ENCODE measurements at places on chromosomes 1 and 21.

GRCh38 chr1:183023146-183023600, at the start of gene LAMC1:
Gene LAMC1, plus strand, starts transcription at chr1:183023420. Its CDS starts 297 bp downstream, at chr1:183023717.
- DNase-seq: peak; percentile 68

DNA sequence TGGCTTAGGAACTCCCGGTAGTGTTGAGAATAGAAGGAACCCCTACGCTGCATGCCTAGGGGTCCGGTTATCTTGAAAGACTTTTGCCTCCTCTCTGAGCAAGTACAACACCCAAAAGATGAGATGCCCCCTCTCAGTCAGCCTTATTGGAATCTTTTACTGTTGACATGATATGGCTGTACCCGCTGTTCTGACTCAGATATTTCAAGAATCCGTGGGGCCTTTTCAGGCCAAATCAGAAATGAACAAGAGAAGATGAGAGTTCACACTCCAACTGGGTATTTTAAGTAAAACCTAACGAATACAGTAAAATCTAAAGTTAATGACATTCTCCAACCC, 164.2 kb downstream of the PPIAL4G start:
- DNase-seq: no peak

DNA sequence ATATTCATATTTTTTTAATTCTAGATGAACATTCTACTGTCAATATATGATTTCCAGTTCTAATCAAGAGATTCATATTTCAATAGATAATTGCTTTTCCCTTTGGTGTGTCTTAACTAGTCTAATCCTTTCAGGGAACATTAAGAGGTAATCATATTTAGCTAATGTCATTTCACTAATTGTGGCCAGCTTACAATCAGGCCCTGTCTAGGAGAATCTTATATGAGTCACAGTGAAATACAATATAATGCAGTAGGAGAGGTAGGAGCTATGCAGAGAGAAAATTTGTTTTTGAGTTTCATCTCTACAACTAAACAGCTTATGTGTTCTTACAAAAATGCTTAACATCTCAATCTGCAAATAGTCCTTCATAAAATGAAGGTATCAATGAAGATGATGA, 85.9 kb downstream of the DPYD start:
- DNase-seq: no peak

- no peak for DNase-seq
Measured at GRCh38 chr1:65393347-65393746, 27.1 kb upstream of the LEPR start.

GRCh38 chr1:232834066-232834465, 28.9 kb downstream of the MAP10 start:
- no peak for DNase-seq

GRCh38 chr1:178491721-178492120, 5.0 kb downstream of the CLEC20A start:
- no peak for DNase-seq

- DNase-seq: no peak
Measured at GRCh38 chr1:212862111-212862690, 4.1 kb downstream of the FLVCR1 start.

- DNase-seq: no peak
Measured at GRCh38 chr1:116435806-116436610, 63.0 kb downstream of the ATP1A1 start.

GRCh38 chr1:234401658-234402057, 28.4 kb downstream of the COA6 start:
- no peak for DNase-seq

- no peak for DNase-seq
Measured at GRCh38 chr1:2230781-2231531, 2.8 kb downstream of the SKI start.

DNA sequence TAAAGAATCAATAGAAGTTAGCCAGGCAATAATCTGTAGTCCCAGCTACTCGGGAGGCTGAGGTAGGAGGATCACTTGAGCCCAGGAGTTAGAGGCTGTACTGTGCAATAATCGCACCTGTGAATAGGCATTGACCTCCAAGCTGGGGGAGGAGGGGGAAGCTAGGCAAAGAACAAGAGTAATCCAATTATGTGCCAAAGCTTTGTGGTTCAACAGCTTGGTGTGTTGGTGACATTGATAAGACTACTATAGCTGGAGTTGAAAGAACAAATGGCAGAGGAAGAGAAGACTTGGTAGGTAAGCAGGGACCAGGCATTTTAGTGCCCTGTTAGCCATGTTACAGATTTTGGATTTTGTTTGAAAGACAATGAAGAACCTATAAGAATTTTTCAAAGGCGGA, 2.1 kb upstream of the TMCO2 start:
- DNase-seq: no peak

DNA sequence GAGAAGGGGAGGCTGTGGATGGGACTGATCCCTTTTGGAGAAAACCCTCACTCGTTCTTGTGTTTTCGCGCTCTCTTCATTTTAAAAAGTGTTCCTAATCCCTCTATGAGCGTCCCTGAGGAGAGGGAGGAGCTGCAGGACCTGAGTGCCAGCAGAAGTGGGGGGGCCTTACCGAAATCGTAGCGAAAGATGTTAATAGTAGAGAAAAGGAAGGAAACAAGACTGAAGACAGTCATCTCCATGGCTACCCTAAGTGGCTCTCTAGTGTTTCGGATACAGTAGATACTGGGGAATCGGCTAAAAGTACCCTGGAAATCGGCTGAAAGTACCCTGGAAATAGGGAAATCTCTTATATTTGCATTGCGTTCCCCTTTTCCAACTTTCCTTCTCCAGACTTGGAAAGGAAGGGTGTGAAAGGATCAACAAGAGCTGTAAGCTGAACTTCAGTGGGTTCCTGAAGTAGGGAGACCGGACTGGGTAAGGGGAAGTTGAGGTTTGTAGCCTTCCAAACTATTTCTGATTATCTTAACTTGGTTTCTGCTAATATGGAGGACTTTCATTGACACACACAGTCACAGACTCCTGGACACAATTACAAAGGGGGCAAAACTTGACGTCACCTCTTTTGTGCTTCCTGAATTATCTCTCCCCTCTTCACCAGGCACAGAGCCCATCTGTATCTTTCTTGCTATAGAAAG, 486 bp upstream of the DSTYK start:
- DNase-seq: no peak

DNA sequence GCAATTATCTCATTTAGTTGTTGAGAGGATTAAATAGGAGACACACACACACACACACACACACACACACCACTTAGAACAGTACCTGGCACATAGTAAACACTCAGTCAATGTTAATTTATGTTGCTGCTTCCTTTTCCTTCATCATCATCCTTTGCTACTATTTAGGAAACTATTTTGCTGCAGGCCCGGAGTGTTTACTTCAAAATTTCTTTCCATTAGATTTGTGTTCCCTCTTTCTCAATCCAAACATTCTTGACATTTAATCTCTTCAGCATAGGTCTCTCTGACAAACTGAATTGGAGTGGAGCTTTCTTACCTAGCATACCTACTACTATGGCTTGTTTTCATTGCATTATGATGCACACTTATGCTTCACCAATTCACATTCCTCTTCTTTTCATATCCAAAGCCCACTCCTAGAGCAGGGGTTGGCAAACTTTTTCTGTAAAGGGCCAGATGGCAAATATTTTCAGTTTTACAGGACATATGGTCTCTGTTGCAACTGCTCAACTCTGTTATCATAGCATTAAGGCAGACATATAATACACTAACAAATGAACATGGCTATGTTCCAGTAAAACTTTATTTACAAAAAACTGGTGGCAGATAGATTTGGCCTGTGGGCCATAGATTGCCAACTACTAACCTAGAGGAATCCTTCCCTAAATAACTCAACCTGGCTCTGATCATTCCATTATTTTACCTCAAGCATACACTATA, 49.5 kb downstream of the SCMH1 start:
- no peak for DNase-seq

- DNase-seq: no peak
Measured at GRCh38 chr1:114627107-114627506, 42.7 kb downstream of the DENND2C start.

DNA sequence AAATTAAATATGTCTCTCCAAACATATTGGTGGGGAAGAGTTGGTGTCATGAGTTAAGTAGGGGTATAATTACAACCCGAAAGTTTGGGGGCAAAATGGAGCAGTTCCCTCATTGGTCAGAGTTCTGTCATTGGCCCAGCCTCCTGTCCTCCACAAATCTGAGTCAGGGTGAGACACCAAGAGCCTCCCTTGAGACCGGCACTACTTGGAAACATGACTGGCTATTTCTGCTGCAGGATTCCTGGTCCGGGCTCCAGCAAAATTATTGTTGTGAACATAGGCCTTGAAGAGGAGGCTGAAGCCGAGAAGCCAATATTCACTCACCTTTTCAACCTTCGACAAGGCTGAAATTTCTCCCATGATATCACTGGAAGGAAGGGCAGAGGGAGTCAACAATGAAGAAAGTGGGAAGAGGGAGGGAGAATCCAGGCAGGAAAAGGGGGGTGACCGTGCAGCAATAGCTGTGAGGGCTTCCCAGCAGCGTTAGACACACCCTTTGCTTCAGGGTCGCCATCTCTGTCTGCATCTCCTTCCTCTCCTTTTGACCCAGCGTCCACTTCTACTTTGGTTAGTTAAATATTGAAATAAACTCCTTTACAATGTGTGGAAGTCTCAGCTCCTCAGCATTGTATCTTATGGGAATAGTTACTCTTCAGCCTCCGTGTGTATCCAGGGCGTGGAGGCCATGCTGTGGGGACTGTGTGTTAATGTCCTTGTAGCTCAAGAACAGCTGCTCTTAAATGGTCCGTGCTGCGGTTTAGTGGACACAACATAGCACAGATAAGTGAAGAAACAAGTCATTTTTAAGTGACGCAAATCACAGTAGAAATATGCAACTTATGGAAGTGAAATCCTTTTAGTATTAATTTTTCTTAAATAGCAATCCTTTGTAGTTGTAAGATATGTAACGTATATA, 307.4 kb downstream of the DISC1 start:
- no peak for DNase-seq

GRCh38 chr1:17061486-17061885, 7.7 kb upstream of the SDHB start:
- DNase-seq: no peak

GRCh38 chr21:36839123-36839522, 127.3 kb downstream of the HLCS start:
- no peak for DNase-seq

GRCh38 chr1:64965366-64966157, 787 bp downstream of the JAK1 start:
- DNase-seq: peak; percentile 76

DNA sequence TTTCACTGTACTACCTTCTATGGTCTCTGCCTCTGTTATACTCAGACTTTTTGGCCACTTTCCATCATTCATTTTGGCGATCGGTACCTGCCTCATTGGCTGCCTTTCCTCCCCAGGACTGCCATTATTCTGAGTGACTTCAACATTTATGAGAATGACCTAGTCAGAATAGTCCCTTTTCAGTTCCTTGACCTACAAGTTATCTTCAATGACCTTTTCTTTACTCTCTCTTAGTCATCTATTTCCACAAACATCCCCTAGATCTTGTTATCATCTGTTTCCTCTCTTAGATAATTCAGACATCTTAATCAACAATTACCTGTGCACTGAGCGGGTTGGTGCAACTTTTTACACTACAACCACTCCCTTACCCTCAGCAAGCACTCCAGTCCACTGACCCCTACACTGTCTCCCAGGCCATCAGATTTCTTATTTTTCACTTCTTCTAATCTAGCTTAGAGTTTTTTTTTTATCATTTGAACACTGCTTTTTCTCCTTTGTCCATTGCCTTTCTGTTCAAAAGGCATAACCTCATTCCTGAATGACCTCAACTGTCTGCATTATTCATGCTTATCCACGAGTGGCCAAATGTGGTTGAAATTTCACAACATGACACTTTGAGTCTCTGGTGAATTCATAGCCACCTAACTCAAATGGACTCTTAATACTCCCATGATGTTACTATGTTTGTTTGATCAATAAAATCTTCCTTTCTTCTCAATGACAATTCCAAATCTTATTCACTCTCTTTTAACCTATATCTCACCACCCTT, 112.7 kb downstream of the HMCN1 start:
- DNase-seq: no peak

GRCh38 chr1:30273021-30273325, 450.4 kb downstream of the MATN1 start:
- DNase-seq: no peak

DNA sequence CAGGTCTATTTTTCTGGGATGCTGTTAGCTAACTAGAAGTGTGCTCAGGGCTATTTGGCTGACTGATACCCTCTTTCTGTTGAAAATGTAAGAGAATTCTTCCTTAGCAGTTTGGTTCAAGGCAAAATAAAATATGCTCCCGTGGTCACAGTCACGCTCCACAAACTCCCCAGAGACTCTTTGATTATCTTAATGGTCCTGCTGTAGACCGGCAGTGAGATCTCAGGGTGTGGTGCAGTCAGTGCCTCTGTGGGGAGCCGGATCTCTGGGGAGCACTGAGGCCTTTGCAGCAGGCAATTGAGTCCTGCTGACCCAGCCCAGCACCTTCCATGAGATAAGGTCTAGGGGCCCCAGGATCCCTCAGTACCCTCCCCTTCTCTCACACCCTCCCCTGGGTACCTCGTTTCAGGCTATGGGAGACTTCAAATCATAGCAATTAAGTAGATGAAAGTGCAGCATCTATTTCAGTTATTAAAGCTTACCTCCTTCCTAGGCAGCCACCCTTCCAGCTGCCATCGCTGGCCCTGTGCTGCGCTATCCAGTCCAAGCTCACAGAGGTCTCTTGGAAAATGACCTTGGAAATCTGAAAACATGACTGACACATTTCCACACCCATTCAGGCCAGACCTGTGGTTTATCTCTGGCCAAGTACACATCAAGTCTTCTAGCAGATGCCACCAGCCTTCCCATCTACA, 98.1 kb downstream of the SEC16B start:
- no peak for DNase-seq

DNA sequence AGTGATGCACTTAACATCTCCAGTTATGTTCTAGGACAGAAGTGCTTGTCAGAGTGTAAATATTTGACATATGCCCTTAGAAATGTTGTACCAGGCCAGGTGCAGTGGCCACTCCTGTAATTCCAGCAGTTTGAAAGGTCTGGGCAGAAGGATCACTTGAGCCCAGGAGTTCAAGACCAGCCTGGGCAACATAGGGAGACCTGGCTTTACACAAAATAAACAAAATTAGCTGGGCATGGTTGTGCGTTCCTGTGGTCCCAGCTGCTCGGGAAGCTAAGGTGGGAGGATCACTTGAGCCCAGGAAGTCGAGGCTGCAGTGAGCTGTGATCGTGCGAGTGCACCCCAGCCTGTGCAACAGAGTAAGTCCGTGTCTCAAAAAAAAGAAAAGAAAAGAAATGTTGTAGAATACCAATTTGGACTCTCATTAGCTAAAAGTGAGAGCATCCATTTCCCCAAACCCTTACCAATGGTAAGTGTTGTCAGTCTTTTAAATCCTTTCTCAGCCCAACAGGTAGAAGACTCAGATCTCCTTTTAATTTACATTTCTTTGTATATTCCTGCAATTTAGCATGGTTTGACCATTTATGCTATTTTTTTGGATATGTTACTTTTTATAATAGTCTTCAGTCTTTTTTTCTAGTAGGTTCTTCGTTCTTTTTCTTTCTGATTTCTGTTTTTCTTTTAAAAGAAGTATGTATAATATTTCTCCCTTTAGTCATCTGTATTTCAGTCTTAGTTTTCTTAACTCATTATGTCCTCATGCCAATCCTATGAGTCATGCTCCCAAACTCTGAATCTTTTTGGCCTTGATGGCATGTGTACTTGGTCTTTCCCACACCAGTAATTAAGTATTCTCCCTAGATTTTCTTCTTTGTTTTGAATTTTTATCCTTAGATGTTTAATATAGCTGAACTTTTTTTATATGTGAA, 74.4 kb downstream of the CAMTA1 start:
- no peak for DNase-seq

GRCh38 chr1:239730378-239730777, 344.0 kb downstream of the CHRM3 start:
- DNase-seq: no peak
